ENCODE measurements at places on chromosomes 5 and 9. TPM values are rescaled to one million over a fixed set of nuclear protein-coding genes. Genes with fewer than 3 reads are reported as not detected.

Gene MYOT
- not detected for total RNA-seq

Gene IFNK
- not detected for total RNA-seq

DNA sequence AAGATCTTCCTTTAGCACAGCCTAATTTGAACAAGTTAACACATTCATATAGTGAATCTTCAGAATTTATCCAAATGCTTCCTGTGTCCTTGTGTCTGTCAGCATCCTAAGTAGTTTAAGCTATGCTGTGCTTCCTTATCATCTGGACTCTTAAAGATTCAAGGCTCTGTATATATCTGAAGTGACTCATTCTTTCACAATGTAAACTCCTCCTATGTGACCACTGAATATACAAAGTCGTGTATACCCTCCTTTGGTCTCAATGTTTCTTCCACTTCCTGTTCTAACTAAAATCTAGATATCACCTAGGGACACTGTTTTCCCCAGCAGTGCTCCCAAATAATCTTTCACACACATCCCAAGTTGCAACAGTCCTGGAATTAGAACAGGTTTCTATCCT is 935.7 kb upstream of the NUDT12 start:
- DNase-seq: no peak

DNA sequence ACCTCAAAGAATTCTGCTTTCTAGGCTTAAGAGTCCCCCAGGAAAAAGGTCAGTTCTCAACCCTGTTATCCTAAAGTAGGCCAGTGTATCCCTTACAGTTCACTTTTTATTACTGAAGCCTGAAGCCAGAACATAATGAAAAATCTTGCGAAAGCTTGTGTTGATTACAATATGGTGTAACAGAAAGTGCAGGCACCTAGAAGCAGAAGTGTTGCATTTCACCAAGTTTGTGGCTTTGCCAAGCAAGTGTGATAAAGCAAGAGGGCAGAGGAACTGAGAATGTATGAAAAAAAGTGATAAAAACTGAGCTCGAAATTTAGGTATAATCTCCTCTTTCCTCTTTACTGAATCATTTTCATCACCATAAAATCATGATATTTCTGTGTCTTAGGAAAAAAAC is 26.2 kb downstream of the AGTPBP1 start:
- DNase-seq: no peak

Measured in activated naive CD4-positive, alpha-beta T cell treated with anti-CD3 and anti-CD28 coated beads, Interleukin-2, amount 50 U/mL, for 72 hours (primary cell).